ENCODE measurements at places on chromosomes 7 and 10.

DNA sequence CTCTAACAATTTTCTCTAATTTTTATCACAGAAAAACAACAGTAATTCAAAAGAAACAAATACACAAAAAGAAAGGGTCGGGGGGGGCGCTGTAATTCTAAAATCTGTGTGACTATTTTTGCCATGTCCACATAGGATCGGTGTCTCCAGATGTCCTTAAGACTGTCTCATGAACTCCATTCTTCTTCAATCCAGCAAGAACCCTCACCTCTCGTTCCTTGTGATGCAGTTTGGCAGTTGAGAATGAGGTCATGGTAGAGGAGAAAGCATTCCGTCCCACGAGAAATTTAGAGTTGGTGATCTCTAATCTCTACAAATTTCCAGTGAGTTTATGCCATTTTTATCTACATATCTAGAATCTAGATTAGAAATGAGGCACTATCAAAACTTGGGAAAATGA is 394.7 kb downstream of the TFEC start:
- no peak for DNase-seq

- DNase-seq = no peak
Measured at GRCh38 chr10:108691126-108691525, 1232.2 kb downstream of the XPNPEP1 start.

GRCh38 chr7:55056577-55057480 is 38.0 kb downstream of the EGFR start:
- DNase-seq = no peak

DNA sequence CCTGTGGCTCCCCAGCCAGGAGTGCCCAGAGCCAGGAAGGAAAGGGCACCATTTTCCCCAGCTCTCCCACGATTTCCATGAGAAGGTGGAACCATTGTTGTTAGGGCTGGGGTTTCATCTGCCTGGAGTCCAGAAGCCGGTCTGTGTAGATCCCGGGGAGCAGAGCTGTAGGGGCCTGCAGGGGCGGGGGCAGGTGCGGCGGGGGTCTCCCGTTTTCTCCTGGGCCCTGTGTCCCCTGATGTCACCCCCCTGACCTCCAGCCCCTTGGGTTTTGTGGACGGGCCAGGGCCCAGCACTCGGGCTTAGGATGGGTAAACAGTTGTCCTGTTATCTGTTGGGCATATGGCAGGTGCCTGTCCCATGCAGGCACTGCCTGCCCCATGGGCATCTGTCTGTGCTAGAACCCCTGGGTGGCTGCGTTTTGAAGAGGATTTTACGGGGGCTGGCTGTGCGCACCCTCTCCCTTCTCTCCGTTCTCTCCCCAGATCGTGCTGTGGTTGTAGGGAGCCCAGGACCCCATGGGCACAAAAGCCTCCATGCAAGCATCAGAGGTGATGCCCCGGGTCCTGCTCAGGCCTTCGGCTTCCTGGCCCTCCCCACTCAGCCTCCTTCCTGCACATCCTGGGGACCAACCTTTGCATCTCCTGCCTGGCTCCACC is 158.8 kb downstream of the WDR37 start:
- no peak for DNase-seq

- DNase-seq = no peak
Measured at GRCh38 chr7:154744256-154744860, 258.6 kb downstream of the PAXIP1 start.

DNA sequence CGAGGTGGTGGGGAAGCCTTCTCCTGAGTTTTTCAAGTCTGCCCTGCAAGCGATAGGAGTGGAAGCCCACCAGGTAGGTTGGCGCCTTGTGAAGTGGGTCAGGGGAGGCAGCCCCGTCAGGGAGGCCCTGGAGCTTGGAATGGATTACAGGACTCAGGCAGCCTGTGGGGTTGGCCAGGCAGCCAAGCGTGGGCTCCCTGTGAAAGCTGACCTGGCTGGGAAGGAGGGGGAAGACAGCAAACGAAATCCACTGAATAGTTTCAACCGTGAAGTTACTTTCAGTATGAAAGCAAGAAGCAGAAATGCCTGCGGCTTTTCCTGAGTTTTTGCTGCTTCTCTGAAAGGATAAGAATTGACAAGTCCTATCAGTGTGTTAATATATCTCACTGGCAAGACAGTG is 36.4 kb downstream of the LHPP start:
- DNase-seq = no peak

DNA sequence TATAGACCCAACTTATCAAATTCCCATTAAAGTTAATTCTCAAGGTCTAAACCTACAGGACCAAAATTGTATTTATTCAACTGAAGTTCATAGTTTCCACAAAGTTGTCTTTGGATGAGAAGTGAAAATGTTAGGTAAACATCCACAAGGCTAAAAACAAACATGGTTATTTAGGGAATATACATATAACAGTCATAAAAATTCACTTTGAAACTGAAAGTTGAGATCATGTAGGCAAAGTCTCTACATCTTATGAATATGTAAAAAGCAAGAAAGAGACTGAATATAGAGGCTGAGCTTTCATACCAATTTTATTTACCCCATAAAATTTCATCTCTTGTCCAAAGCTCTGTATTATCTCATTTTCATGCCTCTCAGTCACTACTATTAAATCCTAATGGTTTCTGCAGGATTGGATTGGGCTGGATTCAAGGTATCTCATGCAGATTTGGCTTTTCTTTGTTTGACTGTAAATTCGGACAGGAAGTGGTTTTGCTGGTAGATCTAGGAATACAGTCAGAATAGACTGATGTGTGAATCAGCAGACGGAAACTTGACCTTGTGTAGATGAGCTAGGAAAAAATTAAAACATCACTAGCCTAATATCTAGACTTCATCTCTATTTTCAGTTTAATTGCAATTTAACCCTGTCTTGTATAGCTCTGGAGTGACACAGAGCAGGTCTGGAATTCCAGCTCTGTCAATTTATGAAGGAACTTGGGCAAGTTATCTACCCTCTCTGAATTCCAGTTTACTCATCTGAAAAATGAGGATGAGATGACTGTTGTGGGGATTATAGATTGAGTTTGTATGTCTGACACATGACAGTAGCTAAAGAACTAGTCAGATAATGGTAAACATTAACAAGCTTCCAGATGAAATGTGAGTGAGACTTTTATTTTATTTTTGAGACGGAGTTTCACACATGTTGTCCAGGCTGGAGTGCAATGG is 27.3 kb upstream of the SKAP2 start:
- DNase-seq = no peak

GRCh38 chr10:75694790-75695189 is 263.4 kb downstream of the LRMDA start:
- DNase-seq = no peak

DNA sequence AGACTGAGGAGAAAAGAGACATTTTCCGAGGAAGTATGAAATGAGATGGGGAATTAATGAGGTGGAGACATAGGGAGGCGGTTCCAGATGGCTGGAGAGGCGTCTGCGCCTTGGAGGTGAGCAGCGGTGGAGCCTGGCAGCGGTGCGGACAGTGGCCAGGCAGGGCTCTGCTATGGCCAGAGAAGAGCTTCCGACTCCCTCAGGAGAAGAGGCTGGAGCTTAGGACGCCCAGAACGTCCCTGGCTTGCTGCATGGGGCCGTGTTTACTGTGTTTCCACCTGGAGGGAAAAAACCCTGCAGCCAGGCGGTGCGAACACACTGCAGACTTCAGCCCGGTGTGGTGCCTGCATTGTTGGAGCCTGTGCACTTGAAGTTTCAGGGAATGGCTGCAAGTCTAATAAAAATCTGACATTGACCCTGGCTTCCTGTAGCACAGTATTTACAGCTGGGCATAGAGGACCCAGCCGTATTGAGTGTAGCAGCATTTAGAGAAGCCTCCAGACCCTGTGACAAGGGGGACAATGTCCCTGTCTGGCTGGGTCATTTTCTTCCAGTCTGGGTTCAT is 447.1 kb upstream of the MKI67 start:
- no peak for DNase-seq

GRCh38 chr10:132018446-132018845 is 36.7 kb upstream of the BNIP3 start:
- DNase-seq = no peak

GRCh38 chr10:6621536-6621935 is 41.5 kb upstream of the PRKCQ start:
- no peak for DNase-seq

DNA sequence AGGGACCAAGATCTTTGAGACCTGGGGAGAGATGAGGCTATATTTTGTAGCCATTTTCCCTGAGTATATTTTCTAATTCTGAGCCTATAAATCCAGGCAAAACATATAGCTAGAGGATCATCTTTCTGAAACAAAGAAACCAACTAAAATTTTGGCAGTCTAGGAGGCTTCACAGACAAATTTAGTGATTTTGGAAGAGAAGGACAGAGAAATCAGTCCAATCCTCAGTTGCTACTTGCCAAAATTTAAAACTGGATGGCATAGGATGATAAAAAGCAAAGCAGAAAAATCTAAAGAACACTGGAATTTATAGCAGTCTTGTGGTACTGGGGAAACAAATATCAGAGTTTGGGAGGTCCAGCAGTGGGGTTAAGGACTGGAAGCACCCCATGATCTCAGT is 43.4 kb upstream of the POM121L12 start:
- no peak for DNase-seq

GRCh38 chr10:3229815-3230214 is 57.2 kb upstream of the PITRM1 start:
- no peak for DNase-seq

DNA sequence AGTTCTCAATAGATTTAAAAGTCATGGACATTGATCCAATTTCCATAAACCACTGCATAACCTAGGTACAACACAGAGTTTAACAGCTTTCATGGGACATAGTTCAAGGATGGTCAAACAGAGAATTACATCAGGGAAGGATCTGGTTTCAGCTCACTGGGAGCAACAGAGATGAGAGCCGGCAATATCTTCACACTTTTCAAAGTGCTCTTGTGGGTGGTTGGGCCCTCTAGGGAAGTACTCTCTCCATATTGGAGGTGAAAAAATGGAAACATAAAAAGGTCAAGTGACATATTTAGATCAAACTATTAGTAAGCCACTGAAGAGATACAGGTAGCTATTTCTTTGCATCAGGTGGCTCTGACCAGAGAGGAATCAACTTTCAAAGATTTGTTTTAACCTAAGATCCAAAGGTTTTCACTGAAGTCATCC is 61.8 kb upstream of the LRRN3 start:
- no peak for DNase-seq

DNA sequence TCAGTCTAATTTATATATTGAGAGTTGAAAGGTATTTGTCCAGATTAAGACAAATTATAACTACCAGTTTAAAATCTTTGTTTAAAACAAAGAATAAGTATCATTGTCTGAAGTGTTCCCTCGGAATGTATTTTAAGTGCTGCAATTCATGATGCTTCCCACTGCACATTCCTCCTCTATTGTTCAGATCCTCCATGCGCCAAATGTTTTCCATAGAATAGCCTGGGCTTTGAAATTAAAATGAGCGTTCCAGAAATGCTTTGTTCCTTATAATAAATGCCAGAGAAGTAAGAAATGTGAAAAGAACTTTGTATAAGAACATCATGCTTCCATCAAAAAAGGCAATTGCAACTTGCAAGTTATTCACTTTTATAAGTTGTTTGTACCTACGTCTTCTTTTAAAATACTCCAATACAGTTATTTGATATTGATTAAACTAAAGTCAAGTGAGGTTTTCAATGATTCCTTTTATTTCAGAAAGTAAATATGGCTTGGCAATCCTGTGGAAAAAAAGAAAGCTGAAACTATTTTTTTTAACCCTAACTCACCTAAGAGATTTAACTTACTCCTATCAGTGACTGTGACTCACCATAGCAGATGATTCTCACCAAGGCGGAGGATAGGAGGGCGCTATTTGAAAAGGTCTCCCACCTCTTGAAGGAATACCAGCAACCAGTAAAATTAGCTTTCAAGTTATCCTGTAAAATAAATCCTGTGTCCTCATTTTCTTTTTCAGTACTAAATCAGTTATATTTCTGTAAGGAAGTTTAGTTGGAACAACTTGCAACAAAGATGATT is 85.8 kb downstream of the CTNNA3 start:
- no peak for DNase-seq

GRCh38 chr7:57343901-57344622 is 105.9 kb upstream of the ZNF716 start:
- DNase-seq = no peak

GRCh38 chr10:101889256-101890210 is 45.9 kb upstream of the KCNIP2 start:
- DNase-seq = peak; percentile 36

GRCh38 chr10:120221873-120222485 is 235.0 kb upstream of the PLPP4 start:
- no peak for DNase-seq

GRCh38 chr7:157822688-157823031 is 485.9 kb downstream of the DNAJB6 start:
- no peak for DNase-seq

DNA sequence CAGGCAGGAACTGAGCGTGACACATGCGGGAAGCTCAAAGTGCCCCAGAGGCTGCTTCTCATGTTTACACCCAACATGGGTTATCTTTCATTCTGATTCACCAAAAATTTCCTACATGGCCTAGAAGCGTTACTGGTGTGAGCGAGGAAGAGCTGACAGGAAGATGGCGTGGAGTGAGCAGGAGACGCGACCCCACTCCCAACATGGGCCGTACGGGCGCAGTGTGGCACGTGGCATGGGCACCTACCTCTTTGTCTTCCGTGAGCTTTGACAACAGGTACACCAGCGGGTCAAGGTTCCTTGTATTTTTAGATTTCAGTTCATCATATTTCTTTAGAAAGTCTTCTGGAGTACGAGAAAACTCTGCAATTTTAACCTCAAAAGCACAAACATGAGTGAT is 8.9 kb downstream of the TUBGCP2 start:
- DNase-seq = no peak

DNA sequence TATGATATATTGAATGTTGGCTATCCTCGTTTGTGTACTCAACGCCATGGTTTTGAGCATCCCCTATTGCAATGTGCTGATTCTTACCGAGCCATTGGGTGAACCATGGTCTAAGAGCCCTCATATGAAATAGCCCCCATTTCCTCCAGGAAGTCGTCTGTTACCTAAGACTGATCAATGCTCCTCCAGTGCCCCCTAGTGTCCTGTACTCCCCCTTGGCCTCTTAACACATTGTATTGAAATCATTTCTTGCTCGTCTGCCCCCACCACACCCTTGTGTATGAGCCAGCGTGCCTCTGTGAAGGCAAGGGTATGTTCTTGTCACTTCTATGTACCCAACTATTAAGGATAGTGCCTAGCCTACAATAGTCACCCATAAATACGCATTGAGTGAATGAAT is 11.2 kb upstream of the SLC35B4 start:
- peak; percentile 39 for DNase-seq

- no peak for DNase-seq
Measured at GRCh38 chr10:89440226-89441009, 26.1 kb downstream of the IFIT5 start.
